ENCODE measurements at places on chromosomes 6 and 20.
A peak's percentile ranks its signal among the peaks of the same experiment; 100 is the strongest.

GRCh38 chr20:25275813-25276532 lies 28.1 kb downstream of the PYGB start:
- no peak for DNase-seq

DNA sequence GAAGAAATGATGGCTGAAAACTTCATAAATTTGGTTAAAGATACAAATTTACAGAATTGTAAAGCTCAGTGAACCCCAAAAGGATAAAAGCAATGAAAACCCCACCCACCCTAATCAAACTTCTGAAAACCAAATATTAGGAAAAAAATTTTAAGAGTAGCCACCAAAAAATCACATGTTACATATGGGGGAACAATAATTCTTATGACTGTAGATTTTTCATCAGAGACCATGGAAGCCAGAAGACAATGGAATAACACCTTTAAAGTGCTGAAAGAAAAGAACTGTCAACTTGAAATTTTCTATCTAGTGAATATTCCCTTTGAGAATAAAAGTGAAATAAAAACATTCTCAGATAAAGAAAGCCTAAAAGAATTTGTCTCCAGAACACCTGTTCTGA lies 24.4 kb downstream of the PROCR start:
- DNase-seq = no peak

DNA sequence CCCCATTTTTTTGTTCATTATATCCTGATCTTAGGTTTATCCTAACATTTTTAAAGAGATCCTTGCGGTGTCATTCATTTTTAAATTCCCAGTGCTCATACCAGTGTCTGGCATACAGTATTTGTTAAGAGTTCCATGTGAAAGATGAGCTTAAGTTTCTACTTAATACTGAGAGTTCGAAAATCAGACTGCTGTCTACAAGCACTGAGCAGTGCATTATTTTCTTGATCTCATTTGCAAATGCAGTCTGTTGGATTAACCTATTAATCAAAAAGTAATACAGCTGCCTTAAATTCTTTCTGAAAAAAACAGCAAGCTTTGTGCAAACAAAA lies 663 bp downstream of the COQ3 start:
- no peak for DNase-seq

DNA sequence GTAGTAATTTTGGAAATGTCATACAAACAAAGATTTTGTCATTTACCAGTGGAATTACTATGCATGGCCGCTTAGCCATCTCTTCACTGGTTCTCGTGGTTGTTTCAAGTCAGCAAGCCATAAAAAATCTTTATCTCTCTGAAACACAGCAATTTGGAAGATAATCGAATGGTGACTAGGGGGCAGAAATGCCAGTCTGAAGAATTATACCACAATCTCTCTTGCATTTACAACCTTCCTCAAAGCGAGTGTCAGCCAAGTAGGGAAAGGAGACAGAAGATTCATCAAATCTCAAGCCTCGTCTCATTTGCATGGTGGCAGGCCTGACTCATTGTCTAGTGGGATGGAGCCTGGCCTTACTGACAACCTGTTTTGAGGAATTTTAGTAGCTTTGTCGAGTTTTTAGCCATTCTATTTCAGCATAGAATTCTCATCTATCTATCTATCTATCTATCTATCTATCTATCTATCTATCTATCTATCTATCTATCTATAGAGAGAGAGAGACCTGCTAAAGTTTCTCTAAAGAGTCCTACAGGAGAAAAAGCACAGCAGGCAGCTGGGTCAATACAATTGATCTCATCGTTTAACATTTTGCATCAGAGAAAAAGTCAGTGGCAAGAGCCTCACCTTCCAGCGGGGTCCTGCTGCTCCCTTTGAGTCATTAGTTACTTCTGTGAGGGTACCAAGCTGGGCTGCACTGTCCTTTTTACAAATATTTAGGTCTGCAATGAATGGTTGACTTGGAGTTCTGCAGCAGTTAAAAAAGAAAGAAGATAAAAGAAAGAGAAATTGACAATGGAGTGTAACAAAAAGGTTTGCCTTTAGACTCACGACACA lies 572.8 kb downstream of the TFAP2A start:
- no peak for DNase-seq

DNA sequence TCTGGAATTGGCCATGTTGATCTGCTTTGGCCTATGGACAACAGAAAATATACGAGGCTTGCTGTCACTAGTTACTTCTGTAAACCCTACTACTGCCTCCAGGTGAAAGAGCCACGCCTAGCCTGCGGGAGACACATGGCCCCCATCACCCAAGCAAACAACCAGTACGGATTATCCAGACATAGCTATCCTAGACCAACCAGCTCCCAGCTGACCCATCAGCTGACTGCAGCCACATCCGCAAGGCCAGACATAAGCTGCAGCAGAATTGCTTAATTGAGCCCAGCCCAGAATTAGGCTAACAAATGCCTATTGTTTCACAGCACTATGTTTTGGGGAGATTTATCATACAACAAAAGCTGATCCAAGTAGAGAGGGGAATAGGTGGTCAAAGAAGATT lies 13.5 kb downstream of the REV3L start:
- DNase-seq = no peak

DNA sequence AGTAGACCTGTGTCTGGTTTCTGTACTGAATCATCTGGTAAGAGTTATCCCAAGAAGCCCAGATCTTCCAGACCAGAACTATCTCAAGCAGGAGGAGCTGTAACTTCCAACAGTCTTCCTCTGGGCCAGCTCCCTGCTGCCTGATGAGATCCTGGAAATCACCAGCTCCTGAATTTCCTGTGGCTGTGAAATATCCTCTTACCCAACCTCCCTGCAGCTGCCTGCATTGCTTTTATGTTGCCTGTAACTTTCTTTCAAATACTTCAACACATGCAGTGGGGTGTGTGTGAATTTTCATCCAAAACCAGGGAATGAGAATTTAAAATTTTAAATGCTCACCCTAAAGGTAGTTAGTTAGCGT lies 160.5 kb upstream of the LAMP5 start:
- DNase-seq = no peak

DNA sequence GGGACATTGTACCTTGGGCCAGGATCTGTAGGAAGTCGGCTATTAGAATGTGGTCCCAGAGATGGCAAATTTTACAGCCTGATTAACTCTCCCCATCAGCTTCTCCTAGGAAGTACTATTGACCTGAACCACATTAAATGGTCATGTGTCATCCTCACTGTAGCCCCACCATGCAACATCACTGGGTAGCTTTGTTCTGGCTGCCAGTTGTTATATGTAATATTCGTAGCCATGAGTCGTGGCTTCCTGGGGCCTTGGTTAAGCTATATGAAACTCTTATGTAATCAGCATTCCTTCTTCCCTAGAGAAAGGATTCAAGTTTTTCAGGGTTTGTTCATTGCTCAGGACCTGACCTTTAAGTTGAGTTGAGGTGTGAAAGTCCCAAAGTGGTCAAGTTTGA lies 125.7 kb downstream of the ANKS1A start:
- no peak for DNase-seq

- DNase-seq = no peak
These were observed 686.9 kb downstream of the BCKDHB start for GRCh38 chr6:80793411-80793810.

- DNase-seq = no peak
These were observed 20.9 kb downstream of the TAGAP start for GRCh38 chr6:159023893-159024292.

DNA sequence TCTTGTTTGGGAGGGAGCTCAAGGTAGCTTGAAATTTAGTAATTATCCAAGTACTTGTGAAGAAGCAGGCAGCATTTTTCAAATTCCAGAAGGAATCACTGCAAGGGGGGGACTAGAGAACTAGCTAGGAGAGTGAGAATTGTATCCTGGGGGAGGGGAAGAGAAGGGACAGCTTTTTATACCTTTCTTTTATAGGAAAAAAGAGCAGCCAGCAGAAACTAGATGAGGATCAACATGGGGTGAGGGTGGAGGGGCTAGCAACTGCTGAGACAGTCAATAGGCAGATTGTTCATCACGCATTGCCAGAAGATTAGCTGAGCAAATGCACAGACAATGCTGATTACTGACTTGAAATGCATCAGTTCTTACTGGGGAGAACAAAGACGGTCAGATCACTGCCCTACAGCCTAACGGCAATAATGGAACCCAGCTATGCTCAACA lies 514.3 kb upstream of the CITED2 start:
- no peak for DNase-seq

- DNase-seq = no peak
These were observed 492.4 kb upstream of the MARCKS start for GRCh38 chr6:113364766-113365165.

- no peak for DNase-seq
These were observed 726 bp downstream of the FLRT3 start for GRCh38 chr20:14336686-14337085.

- no peak for DNase-seq
These were observed 31.8 kb downstream of the MLIP start for GRCh38 chr6:54142889-54143519.

- DNase-seq = no peak
These were observed 26.4 kb downstream of the CSNK2A1 start for GRCh38 chr20:517221-517620.

DNA sequence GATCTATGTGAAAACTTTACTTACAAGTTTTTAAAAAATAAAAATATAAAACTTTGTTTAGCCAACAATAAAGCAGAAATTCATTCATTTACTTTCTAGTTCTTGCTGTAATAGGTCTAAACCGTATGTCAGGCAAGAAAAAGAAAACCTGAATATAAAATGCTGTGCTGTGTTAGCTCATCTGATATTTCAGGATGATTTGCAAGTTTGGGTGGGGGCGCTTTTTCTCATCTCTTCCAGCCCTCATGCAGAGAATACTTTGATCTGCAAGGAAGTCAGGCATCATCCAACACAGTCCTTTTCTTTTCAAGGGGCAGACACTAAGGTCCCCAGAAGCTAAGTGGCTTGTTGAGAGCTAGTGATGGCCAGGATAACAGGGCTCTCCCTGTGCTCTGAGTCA lies 153.2 kb downstream of the TBC1D7 start:
- no peak for DNase-seq

DNA sequence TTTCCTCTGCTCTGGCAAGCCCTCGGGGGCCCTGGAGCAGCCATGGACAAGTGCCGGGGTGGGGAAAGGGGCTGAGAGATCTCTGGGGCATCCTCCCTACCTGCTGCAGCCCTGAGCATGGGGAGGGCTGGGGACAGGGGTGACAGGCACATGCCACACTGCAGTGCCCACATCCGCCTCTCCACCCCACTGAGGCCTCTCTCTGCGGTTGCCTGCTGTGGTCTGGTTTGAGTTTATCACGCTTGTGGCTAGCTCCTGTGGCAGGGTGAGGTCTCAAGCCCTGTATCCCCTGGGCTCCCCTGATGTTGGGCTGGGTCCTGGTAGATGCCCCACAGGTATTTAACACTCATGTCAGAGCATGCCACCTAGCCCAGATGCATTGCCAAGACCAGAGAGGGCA lies 52.9 kb upstream of the MLN start:
- peak; percentile 59 for DNase-seq

DNA sequence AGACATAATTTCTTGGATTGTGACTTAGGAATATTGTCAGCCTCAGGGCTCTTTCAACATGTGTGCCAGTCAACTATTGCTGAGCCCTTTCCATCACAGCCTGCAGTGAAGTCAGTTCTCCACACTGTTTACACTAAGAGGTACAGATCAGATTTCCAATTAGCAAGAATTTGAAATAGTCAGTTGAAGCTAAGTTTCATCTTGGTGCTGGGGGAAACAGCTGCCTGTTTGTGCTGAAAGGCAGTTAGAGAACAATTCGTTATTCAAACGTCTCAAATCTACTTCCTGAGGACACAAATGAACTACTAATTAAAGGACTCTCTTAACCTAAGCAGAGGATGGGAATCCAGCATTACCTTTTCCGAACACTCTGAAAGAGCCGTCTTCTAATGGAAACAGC lies 25.9 kb downstream of the ADGRF1 start:
- no peak for DNase-seq

- DNase-seq = peak; percentile 50
These were observed 63.6 kb downstream of the GTF2H5 start for GRCh38 chr6:158231551-158232315.

DNA sequence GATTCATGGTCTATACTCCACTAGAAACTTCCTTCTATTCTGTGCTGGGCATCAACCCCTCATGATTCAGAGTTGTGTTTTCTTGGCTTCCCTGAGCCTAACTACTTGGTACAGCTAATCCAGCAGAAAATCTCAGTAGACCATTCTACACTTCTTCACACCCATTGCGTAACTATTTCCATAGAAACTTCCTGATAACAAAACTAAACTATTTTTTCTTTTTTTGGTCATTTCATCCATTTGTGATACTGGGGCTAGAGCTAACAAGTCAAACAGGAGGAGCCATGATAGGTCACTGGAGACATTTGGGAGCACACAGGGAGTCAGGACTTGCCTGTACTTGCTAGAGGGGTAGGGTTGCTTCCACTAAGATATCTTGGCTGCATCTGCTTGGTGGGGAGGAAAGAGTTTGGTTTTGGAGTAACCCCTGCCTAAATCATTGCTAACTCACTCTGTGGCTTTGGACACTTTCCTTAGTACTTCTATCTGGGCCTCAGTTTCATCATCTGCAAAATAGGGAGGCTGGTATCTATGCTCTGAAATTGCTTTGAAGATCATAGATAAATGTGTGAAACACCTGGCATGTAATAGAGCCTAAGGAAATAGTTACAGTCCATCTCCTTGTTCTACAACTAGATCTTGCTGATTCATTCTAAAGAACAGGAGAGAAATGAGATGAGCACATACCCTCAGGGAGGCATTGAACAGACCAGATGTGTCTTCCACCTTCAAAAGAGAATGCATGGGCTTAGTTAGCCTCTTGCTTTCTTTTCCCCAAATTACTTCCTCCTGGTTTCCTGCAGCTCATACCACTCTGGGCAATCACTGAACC lies 127.9 kb upstream of the ADGRF1 start:
- DNase-seq = no peak

- DNase-seq = peak; percentile 10
These were observed 44.6 kb downstream of the RIN2 start for GRCh38 chr20:19802492-19803158.

DNA sequence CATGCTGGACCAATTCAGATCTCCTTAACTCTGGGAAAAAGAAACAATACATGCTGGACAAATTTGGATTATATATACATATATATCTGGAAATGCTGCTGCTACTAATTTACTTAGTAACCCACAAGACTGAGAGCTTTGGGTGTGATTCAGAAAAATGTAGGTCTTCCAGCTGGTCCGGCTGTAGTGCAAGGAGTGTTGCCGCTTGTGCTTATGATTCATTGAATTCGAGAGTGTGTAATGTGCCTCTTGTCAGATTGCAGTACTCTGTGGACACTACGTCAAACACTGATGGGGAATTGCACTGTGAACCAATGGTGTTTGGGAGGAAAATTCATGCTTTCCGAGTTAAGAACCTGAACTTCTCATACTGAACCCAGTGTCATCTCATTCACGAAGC lies 1155.5 kb downstream of the EPHA7 start:
- no peak for DNase-seq

DNA sequence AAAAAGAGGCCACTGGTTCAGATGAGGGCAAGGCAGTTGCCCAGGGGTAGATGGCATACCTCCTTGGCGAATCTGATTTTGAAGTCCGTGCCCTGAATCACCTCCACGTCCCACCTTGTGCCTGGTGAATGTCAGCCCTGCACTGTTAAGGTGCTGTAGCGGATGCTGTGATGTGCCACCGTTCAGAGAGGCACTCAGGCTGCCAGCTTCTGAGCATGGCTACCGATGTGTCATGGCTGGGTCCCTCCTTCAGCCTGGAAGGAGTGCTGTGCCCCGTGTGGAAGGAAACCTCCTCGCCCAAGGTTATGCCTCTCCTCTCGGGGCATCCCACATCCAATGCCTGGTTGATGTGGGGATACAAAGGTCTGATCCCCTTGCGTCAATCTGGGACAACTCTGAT lies 43.6 kb downstream of the UST start:
- no peak for DNase-seq

Data from KBM-7 (cell line).